ENCODE measurements at places on chromosomes 7 and 10. TPM values are rescaled to one million over a fixed set of nuclear protein-coding genes. Genes with fewer than 3 reads are reported as not detected.

PKD2L1 gene
- polyA plus RNA-seq, result not detected

GRCh38 chr7:25124465-25125136 is 459 bp downstream of the CYCS start:
- peak; percentile 6 for DNase-seq

IDI2 gene
- polyA plus RNA-seq, result 0.20 TPM

POM121L12 gene
- polyA plus RNA-seq, result not detected

DNA sequence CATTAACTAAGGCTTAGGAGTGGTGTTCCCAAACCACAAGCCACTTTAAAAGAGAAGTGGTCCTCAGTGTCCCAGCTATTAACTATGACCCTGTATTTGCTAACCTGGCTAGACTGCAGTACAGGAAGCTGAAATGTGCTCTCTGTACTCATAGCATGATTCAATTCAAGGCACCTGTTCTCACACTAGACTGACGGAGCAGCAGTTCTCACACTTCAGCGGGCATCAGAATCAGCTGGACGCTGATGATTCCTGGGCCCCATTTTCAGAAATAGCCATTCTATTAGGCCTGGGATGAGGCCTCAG is 24.5 kb upstream of the MSRB2 start:
- DNase-seq, result no peak
